ENCODE measurements at places on chromosomes 7 and 10.

- DNase-seq, result no peak
Observed at GRCh38 chr7:21371360-21371759, 56.5 kb upstream of the SP4 start.

- no peak for DNase-seq
Observed at GRCh38 chr10:23610626-23611307, 171.9 kb downstream of the OTUD1 start.

- DNase-seq, result no peak
Observed at GRCh38 chr10:132918617-132919373, 23.6 kb downstream of the CFAP46 start.

- no peak for DNase-seq
Observed at GRCh38 chr7:110442381-110442837, 648.5 kb upstream of the LRRN3 start.

GRCh38 chr10:114380060-114380459 lies 24.2 kb downstream of the AFAP1L2 start:
- no peak for DNase-seq

DNA sequence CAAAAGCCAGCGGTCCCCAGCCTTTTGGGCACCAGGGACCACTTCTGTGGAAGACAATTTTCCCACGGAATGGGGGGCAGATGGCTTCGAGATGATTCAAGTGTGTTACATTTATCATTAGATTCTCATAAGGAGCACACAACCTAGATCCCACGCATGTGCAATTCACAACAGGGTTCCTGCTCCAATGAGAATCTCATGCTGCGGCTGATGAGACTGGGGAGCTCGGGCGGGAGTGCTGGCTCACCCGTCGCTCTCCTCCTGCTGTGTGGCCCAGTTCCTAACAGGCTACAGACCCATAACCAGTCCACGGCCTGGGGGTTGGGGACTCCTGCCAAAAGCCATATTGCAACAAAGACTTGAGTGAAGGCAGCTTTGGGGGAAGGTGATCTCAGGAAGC lies 26.6 kb upstream of the DOCK1 start:
- no peak for DNase-seq

- DNase-seq, result no peak
Observed at GRCh38 chr7:94417306-94417705, 22.6 kb downstream of the COL1A2 start.

DNA sequence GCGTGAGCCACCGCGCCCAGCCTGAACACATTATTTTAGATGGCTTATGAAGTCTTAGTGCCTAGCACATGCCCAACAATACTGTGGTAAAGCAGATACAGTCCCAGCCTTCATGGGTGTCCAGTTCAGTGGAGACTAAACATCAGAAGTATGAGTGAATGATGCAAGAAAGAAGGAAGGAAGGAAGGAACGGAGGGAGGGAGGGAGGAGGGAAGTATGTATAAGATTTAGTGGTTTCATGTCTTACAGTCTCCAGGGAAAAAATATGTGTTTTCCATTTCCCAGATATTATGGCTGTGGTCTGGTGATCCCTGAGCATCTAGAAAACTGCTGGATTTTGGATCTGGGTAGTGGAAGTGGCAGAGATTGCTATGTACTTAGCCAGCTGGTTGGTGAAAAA lies 2.9 kb downstream of the AS3MT start:
- DNase-seq, result no peak

All from germinal center (tissue), 1 donor.